WTC11 (cell line): ENCODE measurements at places on chromosomes 1 and 21.

DNA sequence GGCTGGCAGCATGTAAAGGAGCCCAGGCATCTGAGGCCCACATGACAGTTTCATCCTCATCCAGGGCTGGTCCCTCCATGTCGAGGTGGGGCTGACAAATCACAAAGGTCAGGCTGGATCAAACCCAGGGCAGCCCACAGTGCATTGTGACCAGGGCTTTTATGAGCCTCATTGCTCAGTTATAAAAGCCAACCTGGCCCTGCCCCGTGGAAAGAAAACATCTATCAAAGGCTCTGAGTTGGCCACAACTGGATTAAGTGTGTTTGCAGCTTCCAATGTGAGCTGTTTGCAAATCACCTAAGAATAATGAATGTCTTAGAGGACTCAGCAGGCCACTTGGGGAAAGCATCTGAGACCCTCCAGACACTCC, 45.4 kb downstream of the GRHL3 start:
- no peak for DNase-seq

DNA sequence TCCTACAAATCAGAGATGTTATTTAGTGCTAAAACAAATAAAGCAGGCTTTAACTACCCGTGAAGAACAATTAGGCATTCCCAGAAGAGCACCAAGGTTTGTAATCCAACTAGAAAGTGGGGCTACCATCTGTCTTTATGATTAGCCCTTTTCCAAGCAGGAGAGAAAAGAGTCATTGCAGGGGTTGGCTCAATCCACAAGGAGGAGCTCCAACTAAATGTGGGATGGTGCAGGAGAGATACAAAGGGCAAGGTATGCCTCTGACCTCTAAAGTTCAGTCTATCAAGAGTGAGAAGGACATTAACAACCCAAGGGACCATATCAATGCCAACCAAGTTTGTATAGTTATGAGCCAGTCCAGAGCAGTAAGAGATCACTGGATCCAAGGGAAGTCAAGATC, 382.7 kb upstream of the DUSP10 start:
- no peak for DNase-seq

GRCh38 chr1:158334526-158335212, 3.3 kb upstream of the CD1B start:
- DNase-seq, result no peak

DNA sequence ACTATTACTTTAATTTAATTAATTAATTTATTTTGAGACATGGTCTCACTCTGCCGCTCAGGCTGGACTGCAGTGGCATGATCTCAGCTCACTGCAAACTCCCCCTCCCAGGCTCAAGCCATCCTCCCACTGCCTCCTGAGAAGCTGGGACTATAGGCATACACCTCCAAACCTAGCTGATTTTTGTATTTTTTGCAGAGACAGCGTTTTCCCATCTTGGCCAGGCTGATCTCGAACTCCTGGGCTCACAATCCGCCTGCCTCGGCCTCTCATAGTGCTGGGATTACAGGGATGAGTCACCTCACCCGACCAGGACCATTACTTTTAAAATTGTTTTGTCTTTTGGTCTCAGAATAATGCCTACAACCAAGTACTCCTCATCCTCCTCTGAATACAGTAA, 15.6 kb downstream of the YY1AP1 start:
- DNase-seq, result no peak

DNA sequence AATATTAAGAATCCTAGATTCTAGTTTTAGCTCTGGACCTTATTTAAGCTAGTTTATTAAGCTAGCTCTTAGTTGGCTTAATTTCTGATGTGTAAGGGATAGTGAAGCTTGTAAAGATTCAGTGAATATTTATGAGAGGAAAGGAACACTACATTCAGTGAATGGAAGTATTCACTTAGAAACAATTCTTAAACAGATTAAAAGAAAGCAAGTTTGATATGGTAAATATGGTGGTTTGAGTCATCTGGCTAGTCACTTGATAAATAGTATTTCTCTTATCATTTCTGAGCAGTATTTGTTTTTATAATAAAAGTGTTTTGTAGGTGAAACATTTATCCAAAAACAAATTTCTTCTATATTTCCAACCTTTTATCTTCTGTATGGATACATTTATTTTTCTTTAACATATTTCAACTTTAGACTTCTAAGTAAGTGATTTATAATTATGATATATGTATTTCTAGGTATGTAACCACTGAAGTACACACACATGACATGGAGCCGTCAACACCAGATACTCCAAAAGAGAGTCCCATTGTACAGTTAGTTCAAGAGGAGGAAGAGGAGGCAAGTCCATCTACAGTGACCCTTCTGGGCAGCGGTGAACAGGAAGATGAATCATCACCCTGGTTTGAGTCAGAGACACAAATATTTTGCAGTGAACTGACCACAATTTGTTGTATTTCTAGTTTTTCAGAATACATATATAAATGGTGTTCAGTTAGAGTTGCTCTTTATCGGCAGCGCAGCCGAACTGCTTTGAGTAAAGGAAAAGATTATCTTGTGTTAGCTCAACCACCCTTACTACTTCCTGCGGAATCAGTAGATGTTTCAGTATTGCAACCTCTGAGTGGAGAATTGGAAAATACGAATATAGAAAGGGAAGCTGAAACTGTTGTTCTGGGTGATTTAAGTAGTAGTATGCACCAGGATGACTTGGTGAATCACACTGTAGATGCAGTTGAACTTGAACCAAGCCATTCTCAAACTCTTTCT, 55.6 kb downstream of the SUCO start:
- DNase-seq, result no peak

- DNase-seq, result peak; percentile 76
Observed at GRCh38 chr1:201399352-201400126, 415 bp upstream of the LAD1 start.

GRCh38 chr1:107362468-107363140, 221.8 kb downstream of the NTNG1 start:
- no peak for DNase-seq

- DNase-seq, result no peak
Observed at GRCh38 chr21:45386336-45386727, 18.6 kb upstream of the COL18A1 start.

- no peak for DNase-seq
Observed at GRCh38 chr1:206062464-206062863, 9.5 kb downstream of the RHEX start.

- DNase-seq, result no peak
Observed at GRCh38 chr1:212313616-212314015, 28.4 kb downstream of the PPP2R5A start.

DNA sequence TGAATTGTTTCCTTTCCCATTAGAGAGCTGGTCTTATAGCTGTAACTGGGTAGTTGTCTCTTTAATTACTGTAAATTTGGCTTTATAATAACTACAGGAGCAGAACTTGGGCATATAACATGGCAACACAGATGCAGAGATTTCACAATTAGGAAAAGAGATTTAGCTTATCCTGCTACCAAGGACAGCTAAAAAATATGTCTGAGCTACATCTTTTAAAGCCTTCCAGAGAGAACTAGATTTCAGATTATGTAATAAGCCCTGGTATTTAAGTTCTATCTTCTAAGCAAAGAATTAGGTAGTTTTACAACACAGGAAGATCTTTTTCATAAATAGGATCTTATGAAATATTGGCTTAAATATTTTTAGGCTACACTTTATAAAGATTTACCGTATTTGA, 313.8 kb downstream of the S1PR1 start:
- no peak for DNase-seq

DNA sequence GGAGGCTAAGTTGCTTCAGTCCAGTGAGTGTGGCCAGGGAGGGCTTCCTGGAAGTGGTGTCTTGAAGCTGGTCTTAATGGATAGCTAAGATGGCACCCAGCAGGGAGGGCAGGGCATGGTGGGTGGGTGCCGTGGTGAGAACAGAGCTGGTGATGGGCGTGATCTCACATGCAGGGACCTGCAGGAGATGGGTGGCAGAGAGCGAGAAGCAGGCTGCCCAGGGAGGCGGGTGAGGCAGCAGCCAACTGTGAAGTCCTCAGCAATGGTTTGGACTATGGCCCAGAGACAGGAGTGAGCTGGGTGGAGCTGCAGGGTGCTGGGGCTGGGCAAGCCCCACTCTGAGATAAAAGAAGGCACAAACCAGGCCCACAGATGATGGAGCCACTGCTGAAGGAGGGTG, 50.7 kb downstream of the UMODL1 start:
- DNase-seq, result no peak

- DNase-seq, result no peak
Observed at GRCh38 chr1:167658574-167659328, 28.7 kb downstream of the RCSD1 start.

- DNase-seq, result no peak
Observed at GRCh38 chr1:17440074-17440826, 773 bp upstream of the RCC2 start.

DNA sequence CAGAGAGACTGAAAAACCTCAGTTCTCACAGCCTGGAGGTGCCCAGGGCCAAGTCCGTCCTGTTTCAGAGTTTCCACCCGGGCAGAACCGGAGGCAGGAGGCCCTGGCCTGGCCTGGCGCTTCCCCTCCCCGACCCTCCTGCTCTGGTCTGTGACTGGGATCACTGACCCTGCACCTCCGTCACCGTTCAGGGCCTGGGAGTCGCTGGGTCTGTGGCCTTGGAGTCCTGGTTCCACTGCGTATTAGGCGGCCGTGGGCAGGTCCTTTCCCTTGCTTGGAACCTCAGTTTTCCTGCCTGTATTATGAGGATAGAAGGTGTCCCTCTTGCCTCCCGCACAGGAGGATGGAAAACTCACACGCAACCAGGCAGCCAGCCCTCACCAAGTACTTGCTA, 533 bp upstream of the PLA2G2E start:
- DNase-seq, result no peak

DNA sequence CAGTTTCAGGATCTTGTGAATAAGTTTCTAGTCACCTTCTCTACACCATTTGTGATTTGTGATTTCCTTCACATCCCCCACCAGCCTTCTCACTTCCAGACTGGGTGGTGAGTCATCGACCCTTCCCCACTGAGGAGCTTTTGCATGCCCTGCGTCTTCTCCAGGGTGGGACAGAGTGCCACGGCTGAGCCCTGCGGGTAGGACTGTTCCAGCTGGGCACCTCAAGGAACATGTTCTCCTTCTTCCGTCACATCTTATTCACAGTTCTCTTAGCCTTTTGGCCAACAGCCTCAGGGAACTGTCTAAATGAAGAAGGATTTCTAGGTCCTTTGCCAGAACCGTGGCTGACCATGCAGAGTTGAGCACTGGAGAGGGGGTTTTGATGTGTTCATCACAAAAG, 116.5 kb downstream of the TMEM53 start:
- no peak for DNase-seq

GRCh38 chr1:151585622-151586021, 26.2 kb upstream of the SNX27 start:
- no peak for DNase-seq

DNA sequence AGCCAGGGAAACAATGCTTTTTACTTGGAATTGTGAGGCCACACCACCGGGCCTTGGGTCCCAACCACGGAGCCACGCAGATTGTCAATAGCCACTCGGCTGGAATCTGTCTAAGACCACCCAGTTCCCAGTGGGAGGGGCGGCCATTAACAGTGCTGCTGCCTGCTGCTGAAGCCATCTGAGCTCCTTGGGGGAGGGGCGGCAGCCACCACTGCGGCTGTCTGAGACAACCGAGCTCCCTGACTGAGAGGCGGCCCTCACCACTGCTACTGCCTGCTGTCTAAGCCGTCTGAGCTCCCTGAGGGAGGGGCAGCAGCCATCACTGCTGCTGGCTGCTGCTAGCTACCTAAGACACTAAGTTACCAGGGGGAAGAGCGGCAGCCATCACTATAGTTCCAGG, 64.3 kb downstream of the DMRTA2 start:
- DNase-seq, result peak; percentile 24

DNA sequence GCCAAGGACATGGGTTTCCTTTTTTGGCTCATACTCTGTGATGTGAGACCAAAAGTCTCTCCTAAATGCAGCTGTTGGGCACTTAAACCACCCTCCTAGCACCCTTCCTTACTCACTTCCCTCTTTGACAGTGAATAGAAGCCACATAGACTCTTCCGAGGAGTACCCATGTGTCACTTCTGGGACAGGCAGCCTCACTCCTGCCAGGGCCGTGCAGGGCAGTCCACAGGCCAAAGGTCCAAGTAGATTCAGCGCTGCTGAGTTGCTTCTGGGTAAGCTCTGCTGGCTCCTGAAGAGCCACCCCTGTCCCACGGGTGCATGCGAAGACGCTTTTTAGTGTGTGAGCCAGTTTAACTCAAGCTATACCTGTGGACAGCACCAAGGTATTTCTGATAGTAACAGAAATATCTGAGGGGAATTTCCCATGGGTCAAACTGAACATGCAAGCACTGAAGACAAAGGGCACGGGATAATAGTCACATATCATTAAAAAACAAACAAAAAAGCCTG, 36.8 kb upstream of the BMP8B start:
- DNase-seq, result no peak

- DNase-seq, result no peak
Observed at GRCh38 chr1:201500670-201501120, 6.2 kb downstream of the CSRP1 start.

DNA sequence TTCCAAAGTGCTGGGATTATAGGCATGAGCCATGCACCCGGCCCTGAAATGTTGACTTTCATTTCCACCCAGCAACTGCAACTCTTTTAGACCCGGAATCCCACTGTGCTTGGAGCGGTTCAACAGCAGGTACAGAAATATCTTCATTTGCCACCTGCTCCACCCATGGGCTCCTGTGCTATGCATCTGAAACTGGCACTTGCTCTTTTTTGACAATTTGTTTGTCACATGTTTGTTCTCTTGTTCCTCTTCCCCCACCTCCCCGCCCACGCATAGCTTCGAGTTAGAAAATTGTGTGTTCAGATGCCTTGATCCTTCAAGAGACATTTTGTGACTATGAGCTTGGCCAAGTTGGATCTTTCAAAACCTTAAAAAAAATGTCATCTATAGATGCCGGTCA, 2.4 kb upstream of the IFNLR1 start:
- no peak for DNase-seq

- DNase-seq, result no peak
Observed at GRCh38 chr1:39204441-39205081, at the start of gene MACF1. MACF1 (plus strand) TSS chr1:39204695; CDS start chr1:39205023, 328 bp downstream.

- no peak for DNase-seq
Observed at GRCh38 chr1:64765012-64765411, 20.1 kb downstream of the RAVER2 start.
